ENCODE measurements at places on chromosomes 5 and 9.
A peak's percentile ranks its signal among the peaks of the same experiment; 100 is the strongest.

DNA sequence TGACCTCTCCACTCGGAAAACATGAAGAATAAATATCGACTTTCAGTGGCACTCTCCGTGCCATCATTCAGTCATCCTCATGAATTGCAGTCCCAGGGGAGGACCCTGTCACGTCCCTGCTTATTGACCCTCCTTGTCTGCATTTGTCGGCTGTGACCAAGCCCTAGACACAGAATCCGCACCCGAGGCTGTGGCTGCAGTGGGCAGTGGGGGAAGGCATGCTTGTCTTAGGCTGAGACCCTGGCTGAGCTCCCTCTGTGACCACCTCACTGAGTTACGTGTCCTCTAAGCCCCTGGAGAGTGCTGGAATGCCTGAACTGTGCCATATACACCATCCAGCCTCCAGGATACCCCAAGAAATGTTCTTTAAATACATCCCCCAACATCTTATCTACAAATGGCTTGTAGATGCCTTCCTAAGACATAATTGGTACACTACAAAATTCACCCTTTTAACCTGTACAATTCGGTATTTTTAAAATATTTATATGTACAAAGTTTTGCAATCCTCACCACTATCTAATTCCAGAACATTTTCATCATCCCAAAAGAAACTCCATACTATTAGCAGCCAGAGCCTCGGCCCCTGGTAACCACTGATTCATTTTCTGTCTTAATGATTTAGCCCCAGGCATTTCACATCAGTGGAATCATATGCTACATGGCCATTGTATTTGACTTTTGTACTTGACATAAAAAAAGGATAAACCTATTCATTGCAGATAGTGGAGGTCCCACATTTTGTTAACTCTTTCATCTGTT is 80.8 kb upstream of the ICE1 start:
- DNase-seq = no peak

- DNase-seq = no peak
Observed at GRCh38 chr9:73050065-73050816, 97.4 kb upstream of the ALDH1A1 start.

DNA sequence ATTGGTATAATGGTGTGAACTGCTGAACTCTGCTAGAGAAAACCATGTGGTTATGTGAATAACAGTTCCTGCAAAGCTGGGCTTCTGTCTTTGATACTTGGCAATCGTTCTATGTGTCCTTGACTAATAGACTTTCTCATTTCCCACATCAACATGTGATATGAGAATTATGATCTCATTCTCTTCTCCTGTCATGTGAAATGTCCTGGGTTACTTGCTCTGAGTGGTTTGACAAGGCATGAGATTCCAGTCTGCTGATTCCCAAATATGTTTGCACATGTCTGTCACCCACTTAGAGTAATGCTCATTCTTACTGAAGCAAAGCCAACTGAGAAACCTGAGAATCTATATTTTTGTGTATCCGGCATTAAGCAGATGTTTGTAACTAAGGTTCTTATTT is 141.2 kb downstream of the PARP8 start:
- DNase-seq = no peak

- DNase-seq = peak; percentile 93
Observed at GRCh38 chr9:127122176-127123063, at the start of gene ANGPTL2. TSS of gene ANGPTL2 (minus strand) at chr9:127122635. CDS start at chr9:127108731, 13,904 bp downstream.

GRCh38 chr5:158373608-158374395 is 514.9 kb upstream of the CLINT1 start:
- no peak for DNase-seq

GRCh38 chr9:93093127-93093876 is 2.7 kb upstream of the CARD19 start:
- DNase-seq = no peak

DNA sequence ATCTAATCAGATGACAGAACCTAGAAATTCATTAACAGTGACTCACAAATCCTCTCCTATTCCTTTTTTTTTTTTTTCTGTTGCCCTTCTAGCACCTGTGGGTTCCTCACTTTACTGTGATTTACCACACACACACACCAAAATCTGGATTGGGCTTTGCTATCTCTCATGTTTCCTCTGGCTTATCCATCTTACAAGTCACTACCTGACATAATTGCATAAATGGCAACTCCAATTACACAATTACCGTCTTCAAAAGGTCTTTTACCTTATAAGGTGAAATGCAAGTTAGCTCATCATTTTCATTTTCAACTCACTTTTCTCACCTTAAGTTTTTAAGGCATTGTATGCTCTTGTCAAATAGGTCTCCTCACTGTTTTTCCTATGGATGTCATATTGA is 426.3 kb upstream of the MEF2C start:
- DNase-seq = no peak

- no peak for DNase-seq
Observed at GRCh38 chr9:137744632-137745183, 125.9 kb downstream of the EHMT1 start.

- DNase-seq = no peak
Observed at GRCh38 chr5:115809946-115810345, 6.5 kb downstream of the CDO1 start.

GRCh38 chr5:41893074-41893851 is 10.9 kb upstream of the RIMOC1 start:
- no peak for DNase-seq

GRCh38 chr9:121604242-121604641 is 47.2 kb upstream of the DAB2IP start:
- DNase-seq = peak; percentile 43

DNA sequence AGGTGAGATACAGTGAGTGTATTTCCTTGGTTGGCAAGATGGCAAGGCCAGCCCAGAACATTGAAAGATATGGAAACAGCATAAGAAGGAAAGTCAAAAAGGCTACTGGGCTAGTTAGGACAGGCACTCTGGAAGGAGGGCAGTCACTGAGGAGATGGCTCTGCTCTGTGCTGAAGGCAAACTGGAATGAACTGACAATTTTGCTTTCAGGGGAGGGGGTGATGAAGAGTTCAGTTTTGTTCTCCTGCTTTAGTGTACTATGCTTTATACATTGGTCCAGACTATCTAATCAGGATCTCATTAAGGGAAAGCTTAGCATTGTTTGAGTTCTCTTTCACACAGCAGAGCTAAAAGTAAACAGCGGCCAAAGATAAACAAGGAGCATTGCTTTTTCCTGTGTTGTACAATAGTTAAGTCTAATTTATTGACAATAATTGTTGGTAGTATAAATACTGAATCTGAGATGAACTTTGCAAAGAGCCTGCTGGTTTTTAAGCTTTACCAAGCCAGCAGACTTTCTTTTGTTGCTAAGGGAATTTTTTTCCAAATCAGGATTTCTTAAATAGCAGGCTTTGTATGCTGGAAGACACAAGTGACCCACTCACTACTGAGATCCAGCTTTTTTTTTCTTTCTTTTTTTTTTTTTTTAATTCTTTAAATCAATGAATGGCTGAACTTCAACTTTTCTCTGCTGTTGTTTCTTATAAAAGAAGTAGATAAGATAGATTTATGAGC is 355.5 kb downstream of the ARRDC3 start:
- no peak for DNase-seq

- DNase-seq = no peak
Observed at GRCh38 chr5:134547999-134548658, 22.7 kb downstream of the JADE2 start.

GRCh38 chr9:134127616-134128015 is 8.3 kb upstream of the WDR5 start:
- DNase-seq = no peak

- no peak for DNase-seq
Observed at GRCh38 chr9:130191749-130192120, 19.5 kb downstream of the NCS1 start.

DNA sequence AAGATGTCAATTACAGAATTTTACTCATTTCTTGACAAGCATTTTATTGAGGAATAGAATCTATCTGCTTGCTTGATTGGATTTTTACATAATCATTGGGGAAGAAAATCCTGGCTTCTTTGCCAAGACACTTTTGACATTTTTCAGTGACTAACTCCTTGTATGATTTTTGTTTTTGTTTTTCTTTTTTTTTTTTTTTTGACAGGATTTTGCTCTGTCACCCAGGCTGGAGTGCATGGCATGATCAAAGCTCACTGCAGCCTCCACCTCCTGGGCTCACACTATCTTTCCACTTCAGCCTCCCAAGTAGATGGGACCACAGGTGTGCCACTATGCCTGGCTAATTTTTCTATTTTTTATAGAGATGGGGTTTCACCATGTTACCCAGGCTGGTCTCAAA is 672.3 kb upstream of the RGMB start:
- DNase-seq = no peak

DNA sequence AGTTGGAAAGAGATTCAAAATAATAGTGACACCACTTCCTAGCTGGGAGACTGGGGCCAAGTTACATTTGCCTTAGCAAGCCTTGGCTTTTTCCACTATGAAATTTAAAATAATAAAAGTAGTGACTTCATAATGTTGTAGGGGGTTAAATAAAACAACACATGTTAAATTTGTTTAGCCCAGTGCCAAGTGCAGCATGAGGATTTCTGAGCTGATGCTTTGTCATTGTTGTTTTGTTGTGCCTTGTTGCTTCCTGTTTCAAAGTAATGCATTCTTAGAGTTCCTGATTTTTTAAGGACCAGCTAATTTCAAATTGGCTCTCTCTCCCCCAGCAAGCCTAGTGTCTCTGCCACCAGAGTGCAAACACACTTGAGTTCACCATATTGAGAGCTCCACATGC is 270.7 kb upstream of the PAPPA start:
- no peak for DNase-seq

- DNase-seq = no peak
Observed at GRCh38 chr5:141672841-141673813, 8.9 kb downstream of the ARAP3 start.

- peak; percentile 83 for DNase-seq
Observed at GRCh38 chr5:132007399-132008162, 3.9 kb downstream of the ACSL6 start.

DNA sequence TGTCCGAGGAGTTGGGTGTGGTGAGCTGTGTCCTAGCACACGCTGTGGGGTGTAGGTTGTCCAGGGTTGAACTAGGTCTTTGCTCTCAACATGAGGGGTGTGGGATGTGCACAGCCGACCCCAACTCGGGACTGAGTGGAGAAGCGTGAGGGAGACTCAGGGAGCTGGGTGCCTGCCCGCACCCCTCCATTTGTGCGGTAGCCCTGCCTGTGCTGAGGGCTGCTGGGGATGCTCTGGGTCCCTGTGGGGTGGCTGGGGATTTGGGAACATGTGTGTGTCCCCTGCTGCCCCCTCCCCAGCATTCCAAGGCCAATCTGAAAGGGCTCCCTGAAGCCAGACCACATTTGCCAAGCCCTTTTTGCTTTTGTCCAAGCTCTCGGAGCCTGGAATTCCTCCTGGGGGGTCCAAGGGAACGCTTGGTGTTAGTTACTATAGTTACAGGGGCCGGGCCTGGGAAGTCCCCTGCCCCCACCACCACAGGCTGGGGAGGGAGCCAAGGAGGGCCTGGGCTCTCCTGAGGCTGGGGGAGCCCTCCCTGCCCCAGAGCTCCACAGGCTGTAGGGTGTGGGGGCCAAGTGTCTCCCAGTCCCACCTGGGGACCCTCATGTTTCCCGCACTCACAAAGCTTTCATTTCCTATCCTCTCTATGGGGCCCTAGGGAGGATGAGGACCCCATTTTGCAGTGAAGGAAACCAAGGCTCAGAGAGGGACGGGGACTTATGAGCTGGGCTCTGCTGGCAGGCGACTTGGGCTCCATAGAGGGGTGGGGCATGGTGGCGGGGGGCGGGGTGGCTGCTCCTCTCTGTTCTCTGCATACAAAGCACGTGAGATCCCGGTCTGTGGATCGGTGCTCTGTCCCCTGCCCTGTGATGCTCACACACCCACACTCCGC is 1.1 kb downstream of the CRB2 start:
- DNase-seq = no peak

- no peak for DNase-seq
Observed at GRCh38 chr9:135229701-135230385, 142.4 kb downstream of the OLFM1 start.

GRCh38 chr5:53403758-53404157 is 76.7 kb upstream of the FST start:
- no peak for DNase-seq

DNA sequence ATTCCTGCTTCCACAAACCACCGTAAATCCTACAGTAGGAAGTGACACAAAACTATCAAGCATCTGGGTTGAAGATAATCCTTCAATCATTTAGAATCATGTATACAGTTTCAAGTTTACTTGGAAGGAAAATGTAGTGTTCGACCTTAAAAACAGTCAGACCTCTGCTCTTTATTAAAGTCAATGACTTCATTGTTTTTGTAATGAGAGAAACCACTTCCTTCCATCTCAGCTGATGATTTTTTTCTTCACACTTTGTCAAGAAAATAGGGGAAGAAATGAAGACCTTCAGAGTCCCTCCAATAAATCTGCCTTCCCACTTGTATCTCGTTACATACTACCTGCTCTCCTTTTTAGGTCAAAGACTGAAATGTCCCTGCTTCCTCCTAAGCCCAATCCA is 30.1 kb downstream of the TUSC1 start:
- DNase-seq = no peak

- no peak for DNase-seq
Observed at GRCh38 chr5:160702934-160703333, 149.1 kb downstream of the ATP10B start.

DNA sequence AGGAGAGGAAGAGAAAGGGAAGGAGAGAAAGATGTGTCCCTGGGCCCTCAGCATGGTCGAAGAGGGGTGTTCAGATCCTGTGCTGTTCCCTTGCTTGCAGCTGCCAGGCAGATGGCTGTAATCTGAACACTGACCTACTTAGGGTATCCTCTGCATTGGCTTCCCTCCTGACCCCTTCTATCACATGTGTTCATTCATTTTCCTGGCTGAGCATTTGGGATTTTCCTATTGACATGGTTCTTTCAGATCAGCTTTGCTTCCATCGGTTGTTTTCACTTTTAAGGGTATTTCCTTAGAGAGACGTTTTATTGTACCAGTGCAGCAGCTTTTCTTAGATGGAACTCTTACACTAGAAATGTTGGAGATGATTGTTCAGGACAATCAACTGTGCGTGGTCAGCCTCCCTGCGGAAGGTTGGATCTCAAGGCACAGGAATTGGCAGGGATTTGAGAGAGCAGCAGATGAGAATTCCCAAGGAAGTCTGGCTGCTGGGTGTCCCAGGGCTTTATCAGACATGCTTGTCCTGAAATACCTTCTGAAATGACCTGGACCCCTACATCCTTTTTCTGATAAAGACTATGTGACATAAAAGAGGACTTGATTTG is 26.0 kb downstream of the ACTBL2 start:
- no peak for DNase-seq

Data from heart right ventricle (tissue), 16 donors.